T-helper 17 cell (primary cell): ENCODE measurements at places on chromosomes 5 and 9.

GRCh38 chr5:78475370-78475769, 115.0 kb downstream of the SCAMP1 start:
- no peaks in the 10 kb centered on the region for H3K36me3 ChIP-seq
- no peak overlapping the region for H3K4me3 ChIP-seq
- no peaks in the 10 kb centered on the region for H3K27me3 ChIP-seq
- H3K27ac ChIP-seq: no peak overlapping the region

DNA sequence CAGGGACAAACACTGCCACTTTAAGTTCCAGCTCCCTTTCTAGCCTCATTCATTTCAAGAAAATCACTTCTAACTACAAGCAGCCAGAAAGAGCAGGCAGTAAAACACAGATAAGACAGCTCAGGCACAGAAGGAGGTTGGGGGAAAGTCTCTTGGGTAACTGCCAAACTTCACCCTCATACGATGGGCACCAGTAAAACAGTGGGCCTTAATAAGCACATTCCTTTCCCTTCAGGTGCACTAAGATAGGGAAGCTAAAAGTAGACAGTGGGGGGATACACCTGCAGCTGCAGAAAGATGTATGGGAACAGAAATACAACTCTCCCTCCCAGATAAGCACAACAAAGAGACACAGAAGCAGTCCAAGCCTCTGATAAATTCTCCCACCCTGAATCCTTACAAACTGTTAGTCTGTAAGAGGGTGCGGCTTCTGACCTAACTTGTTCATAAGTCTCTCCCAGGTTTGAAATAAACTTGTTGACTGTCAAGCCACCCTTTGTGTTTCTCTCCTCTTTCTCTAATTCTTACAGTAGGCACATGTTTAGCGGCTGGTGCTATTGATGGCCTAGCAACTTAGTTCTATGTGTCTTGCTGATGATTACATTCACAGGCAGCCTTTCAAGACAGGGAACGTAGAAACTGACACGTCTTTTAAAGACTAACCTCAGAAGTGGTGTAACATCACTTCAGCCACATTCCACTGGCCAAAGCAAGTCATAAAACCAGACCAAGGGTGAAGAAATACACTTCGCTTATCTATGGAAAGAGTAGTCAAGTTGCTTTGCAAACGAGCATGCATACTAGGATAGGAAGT, 6.8 kb upstream of the CKS2 start:
- H3K27ac ChIP-seq: no peak overlapping the region
- peaks cover 2% of the 10 kb centered on the region for H3K36me3 ChIP-seq
- DNase-seq: no peak
- H3K4me1 ChIP-seq: peaks cover 5% of the 10 kb centered on the region

DNA sequence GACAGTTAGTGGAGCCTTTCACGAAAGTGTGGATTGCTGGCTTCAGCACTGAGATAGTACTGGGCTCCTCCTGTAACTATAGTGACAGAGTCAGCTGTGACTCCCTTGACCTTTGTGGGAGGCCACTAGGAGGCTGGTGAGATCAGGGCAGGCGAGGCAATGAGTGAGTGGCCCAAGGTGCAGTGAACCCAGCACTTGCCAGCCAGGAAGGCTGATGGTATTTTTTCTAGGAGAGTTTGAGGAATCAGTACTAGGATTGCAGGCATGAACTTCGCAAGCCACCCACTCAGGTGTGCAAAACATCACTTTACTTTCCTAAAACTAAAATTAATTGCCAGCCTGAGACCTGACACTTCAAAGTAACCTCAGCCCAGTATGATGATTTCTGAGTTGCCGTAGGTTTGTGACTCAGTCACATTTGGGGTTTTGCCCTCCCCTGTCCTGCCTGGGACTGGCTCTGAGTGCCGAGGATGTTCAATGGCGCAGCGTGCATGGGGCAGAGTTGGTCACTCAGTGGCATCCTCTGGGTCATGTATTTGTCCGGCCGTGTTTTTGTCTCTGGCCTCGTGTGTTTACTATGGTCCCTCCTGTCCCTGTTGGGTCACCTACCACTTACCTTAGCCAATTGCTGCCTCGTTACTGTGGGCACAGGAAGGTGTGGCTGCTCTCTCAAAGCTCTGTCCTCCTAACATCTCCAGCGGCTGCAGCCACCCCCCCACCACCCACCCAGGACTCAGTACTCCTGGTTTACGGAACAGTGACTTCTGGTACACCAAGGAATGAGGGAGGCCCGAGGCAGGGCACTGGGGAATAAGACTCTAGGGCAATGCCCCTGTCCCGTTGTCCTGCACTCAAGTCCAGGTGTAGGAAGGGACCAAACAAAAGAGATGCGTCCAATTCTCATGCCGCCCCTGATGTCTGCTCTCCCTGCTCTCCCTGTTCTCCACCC, 67.2 kb downstream of the IL31RA start:
- H3K27me3 ChIP-seq: peaks cover 7% of the 10 kb centered on the region
- no peak overlapping the region for H3K4me3 ChIP-seq
- H3K4me1 ChIP-seq: peaks cover 12% of the 10 kb centered on the region
- peaks cover under 1% of the 10 kb centered on the region for H3K36me3 ChIP-seq
- no peak for DNase-seq

GRCh38 chr5:56303511-56303910, 70.4 kb upstream of the ANKRD55 start:
- no peak overlapping the region for H3K27ac ChIP-seq
- no peak overlapping the region for H3K4me3 ChIP-seq
- no peaks in the 10 kb centered on the region for H3K36me3 ChIP-seq
- no peaks in the 10 kb centered on the region for H3K27me3 ChIP-seq

DNA sequence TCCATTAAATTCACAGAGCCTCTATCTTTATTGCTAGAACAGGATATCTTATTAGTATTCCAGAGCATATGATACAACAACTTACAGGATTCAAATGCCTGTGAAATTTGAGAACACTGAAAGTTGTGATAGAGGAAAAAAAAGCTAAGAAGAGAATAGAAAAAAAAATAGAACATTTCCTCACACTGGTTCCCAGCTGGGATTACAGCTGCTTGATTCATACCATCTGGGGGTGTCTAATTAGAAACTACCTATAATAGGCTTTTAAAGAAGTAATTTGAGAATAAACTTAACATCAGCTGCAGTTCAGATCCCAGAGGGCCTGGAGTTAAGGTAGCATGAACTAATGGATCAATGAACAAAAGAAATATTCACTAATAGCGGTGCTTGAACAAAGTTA, 922.0 kb downstream of the CDH12 start:
- no peaks in the 10 kb centered on the region for H3K27me3 ChIP-seq
- no peaks in the 10 kb centered on the region for H3K36me3 ChIP-seq
- no peaks in the 10 kb centered on the region for H3K4me1 ChIP-seq
- no peak overlapping the region for H3K27ac ChIP-seq
- no peak for DNase-seq
- no peak overlapping the region for H3K4me3 ChIP-seq
